ENCODE measurements at places on chromosomes 12 and 14.

DNA sequence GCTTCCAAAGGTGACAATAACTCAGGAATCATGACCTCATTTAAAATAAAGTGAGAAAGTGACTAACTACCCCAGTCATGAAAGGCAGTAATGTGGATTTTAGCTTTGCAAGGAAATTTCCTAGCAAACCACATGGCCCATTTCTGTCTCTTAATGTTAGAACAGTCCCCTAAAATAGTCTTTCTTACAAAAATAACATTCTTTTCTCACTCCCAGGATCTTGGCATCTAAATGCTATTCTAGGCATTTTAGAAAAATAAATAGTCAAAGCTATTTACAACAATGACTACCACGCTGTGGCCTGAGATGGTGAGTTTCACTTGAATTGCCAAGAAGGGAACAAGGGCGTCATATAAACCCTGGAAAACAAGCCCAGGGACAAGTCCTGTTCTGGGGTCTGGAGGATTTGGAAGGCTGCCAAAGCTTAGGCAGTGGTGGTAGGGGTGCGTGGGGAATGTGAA, 101.2 kb upstream of the CCDC175 start:
- DNase-seq: no peak

- no peak for DNase-seq
Measured at GRCh38 chr14:75454963-75455546, 27.2 kb downstream of the JDP2 start.

DNA sequence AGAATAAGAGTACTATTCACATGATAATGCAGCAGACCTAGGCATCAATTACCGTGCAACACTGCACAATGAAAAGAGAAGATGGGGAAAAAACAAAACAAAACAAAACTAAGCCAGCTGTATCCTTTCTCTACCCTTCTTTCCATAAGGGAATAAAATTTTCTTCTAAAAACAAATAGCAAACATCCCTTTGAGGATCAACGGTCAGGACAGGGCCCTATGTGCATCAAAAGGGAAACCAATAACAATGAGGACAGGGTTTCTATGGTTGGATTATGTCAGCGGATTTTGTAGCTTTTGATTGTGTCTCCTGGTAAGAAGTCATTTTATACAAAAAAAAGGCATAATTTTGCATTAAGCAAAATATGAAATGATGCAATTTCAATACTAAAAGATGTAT, 350.3 kb downstream of the SLC6A15 start:
- no peak for DNase-seq

- no peak for DNase-seq
Measured at GRCh38 chr14:105019861-105020814, 745 bp downstream of the CDCA4 start.

- no peak for DNase-seq
Measured at GRCh38 chr12:91922139-91922538, 223.5 kb downstream of the BTG1 start.

GRCh38 chr14:100472094-100472455, 115.1 kb downstream of the BEGAIN start:
- no peak for DNase-seq

DNA sequence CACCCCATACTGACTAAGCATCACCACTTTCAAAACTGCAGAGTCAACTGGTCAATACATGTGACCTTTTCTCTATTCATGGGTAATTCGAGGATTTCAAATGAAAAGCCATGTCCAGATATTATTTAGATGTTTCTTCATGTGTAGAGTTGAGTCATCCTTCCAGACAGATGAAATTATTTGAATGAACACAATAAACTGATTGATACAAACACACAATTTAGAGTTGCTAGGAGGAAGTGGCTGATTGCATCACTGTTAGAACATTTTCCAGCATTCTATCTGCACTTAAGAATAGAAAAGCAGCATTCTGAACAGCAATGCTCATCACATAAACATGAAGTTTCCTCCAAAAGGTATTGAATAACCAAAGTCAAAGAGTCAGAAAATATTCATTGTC, 273.5 kb upstream of the SOX5 start:
- DNase-seq: no peak

- DNase-seq: no peak
Measured at GRCh38 chr14:33163109-33163508, 224.4 kb downstream of the NPAS3 start.

- DNase-seq: no peak
Measured at GRCh38 chr14:64953310-64953654, 10.7 kb upstream of the GPX2 start.

DNA sequence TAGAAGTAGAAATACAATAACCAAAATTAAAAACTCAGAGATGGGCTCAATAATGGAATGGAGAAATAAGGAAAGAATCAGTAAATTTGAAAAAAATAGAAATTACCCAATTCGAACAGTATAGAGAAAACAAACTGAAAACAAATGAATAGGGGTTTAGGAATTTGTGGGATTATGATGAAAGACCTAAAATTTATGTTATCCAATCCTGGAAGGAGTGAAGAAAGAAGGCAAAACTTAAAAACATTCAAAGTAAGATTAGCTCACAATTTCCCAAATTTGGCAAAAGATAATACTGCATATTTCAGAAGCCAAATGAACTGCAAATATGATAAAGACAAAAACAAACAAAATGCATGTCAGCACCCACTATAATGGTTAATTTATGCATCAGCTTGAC, 177.1 kb downstream of the CCDC91 start:
- no peak for DNase-seq

GRCh38 chr12:104526320-104526719, 69.6 kb downstream of the CHST11 start:
- no peak for DNase-seq

DNA sequence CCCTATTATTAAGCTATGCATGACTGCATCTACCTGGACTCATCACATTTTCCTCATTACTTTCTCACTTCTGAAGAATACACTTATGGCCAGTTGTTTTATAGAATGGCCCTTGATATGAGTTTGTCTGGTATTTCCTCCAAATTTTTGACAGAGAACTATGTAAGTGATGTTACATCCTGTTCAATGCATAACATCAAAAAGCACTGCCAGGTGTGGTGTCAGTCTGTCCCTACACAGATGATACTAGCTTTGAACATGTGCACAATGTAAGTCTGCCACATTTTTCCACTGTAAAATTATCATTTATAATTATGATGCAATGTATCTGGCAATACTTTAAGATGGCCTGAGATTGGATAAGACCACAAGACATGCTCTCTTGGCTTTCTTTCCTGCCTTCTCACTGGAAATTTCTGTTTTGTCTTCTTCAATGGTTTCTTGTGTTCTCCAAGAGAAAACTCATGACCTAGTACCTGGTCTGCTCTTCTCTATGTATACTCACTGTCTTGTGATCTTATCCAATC, 28.3 kb downstream of the HEATR5A start:
- DNase-seq: no peak

Data from GM12878 (cell line).